NCI-H2029 (cell line): ENCODE measurements at places on chromosomes 1 and 21.

DNA sequence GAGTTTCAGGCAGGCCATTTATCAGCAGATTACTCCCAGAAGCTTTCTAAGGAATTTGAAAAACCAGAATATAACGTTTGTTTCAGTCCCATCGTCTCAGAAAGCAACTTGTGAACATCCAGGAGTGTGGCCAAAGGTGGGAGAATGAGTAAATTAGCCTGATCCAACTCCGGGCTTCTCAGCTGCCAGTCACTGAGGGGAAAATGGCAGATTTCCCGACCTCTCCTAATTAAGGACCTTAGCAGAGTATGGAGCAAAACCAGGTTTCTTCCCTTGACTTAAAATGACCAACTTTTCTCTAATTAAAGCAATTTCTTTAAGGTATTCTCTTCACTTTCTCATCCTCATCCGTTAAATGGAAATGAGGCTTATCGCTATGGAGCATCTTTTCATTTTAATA, 1.0 kb downstream of the CORT start:
- no peak for DNase-seq

DNA sequence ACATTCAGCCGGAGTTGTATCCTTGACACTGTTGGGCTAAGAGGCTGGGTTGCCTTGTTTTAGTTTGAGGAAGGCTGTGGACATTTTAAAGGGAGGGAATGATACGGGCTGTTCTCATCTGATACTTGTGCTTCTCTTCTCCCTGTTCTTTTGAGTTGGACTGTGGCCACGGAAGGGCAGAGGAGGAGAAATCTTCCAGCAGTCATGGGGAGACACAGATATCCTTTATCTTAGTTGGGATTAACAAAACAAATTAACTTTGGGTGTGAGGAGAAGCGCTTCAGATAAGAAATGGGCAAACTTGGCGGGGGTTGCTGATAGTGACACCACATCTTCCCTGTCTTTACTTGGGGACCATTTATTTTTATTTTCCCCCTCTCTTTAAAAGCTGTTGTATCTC, 138.8 kb downstream of the ROR1 start:
- DNase-seq = no peak

DNA sequence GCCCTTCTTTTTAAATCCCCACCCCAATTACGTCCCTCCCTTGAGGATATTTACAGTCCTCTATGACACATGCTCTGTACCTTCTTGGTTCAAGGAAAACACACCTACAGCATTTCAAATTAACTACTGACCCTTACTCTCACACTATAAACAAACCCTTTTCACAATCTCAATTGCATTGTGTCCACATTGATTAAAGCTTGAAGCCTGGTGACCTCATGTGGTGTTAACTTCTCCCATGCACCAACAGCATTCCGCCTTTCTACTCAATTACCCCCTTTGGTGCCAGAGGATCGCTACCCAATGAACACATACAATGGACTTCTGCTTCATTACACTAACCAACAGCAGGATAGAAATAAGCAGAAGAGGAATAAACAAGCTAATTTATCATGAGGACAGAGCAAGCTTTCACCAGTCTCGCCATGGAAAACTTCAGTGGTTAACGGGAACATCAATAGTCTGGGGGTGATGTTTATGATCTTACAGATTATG, 15.2 kb downstream of the WLS start:
- peak; percentile 55 for DNase-seq

GRCh38 chr1:5267603-5268235, 613.3 kb downstream of the AJAP1 start:
- no peak for DNase-seq

DNA sequence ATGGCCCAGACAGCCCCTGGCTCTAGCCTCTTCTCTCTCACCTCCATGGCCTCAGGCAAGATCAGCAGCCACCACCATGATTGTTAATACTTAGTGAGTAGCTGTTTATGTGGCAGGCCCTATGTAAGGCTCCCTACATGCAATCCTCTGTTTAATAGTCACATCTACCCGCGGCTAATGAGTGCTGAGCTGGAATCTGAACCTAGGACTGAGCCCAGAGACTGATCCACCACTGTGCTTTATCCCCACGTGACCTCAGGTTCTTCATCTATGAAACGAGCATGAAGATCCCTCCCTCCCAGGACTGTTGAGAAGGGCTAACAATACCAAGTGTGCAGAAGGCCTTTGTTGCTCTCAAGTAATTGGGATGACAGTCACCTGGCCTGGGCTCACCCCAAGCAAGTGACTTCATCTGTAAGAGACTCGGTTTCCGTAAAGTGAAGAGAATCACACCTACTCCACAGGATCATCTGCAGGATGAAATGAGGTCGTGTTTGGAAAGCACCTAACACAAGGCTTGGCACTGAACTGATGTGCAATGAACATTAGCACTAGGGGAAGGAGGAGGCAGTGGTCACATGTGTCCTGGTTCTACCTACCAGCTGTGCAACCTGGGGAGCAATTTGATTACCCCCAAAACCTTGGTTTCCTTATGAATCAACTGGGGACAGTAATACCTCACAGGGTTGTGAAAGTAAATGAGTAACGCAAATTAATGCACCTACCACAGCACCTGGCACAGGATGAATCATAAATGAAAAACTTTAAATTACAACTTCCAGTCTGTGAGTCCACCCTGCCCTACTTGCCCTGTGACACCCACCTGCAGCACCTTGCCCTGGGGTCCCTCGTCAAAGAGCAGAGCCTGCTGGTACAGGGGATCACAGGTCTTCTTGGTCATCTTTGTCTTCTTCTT, 37.2 kb downstream of the RIMS3 start:
- DNase-seq = no peak

DNA sequence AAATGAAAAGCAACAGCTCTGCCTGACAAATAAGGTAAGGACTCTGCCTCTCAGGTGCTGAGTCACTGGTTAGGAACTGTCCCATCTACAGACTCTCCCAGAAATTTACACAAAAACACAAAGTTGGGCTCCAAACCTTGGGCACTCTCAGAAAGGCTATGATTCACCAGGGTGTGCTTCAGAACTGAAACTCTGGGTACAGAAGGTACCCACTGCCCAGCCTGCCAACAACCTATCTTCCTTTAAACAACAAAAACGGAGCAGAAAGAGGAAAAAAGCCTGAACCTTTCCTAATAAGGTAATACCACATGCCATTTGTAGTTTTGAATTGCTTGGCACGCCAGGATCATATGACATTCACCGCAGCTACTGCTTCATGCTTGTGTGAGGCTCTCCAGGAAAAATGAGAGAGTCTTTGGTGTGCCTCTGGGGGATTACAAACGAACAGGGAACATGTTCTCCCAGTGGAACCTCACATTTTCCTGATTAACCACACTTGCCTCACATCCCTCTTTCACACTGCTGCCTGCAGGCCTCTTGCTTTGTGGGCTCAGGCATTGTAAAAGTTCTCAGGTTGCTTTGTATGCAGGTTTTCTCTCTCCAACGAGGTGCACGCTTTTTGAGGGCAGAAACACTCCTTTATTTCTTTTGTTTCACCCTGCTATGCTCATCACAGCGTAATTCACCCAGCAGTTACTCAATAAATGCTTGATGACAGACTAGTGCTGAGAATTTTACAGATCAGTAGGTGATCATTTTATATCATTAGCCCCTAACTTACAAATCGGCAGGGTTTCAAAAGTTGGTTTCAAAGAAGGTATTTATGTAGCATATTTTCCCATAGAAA, 65.1 kb downstream of the GADD45A start:
- peak; percentile 75 for DNase-seq

GRCh38 chr1:70168283-70168682, 37.1 kb downstream of the LRRC40 start:
- no peak for DNase-seq

DNA sequence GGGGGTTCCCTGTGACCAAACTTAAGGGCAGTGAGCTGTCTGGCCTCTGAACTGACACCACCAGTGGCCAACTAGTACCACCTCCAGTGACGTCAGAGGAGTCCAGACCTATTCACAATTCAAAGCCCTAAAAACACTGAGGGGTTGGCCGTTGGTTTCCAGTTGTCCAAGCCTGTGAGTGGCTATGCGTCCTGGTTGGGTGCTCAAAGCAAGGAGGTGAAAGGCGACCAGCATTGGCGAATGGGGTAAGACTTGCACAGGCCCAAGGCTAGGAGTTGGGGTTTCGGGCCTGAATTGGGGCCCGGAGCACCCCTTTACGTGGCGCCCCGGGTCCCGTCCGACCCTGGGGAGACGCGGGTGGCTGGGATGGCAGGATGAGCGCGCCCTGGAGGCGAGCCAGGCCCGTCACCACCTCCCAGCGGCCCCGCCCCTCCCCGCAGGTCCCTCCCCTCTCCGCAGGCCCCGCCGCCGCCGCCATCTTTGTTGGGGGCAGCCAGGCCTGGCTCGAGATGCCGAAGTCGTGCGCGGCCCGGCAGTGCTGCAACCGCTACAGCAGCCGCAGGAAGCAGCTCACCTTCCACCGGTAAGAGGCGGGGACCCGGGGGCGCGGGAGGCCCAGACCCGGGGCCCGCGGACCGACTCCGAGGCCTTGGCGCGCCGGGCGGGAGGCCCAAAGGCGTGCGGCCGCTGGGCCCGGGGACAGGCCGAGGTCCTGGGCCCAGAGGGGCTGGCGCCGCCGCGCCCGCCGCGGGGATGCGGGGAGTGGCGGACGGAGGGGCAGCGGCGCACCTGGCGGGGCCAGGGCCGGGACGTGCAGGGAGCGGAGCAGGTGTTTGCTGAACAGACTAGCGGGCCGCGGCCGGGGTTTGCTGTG, at the start of gene THAP3:
Gene THAP3 (plus strand): TSS at position 159 of the 874 bp plus-strand sequence. CDS start 351 bp downstream, at position 510.
- DNase-seq = peak; percentile 73

- no peak for DNase-seq
These were observed 7.2 kb upstream of the SLX9 start for GRCh38 chr21:44932408-44933181.

GRCh38 chr1:226563666-226564065, 15.1 kb downstream of the STUM start:
- no peak for DNase-seq

- DNase-seq = no peak
These were observed 73.2 kb downstream of the CD58 start for GRCh38 chr1:116497656-116498055.

DNA sequence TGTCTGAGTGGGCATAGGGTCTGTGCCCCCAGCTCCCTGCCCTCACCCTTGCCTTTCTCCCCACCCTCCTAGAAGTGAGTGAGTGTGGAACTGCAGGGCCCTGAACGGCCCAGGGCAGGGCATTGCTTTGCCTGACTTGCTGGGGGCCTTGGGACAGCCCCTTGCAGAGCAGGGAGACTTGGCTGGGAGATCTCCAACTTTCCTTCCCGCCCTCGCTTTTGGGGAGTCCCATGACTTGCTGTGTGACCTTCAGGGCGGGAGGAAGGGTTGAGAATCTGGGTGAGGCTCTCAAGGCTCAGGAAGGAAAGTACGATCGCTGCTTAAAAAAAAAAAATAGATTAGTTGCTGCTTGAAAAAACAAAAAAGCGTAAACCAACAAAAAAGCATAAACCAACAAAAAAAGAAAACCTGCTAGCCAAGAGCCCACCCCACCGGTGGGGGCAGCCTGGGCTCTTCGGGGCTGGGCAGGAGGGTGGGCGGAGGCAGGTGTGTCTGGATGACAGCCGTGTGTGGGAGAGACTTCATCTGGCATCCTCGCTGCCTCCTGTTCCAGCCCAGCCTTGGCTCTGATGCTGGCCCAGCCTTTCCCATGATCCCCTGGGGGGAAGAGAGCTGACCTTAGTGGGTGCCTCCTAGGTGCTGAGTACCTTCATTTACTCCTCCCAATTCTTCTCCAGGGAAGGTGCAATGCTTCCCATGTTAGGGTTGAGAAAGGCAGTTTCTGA, 6.5 kb downstream of the NBL1 start:
- no peak for DNase-seq

GRCh38 chr1:21574466-21575151, 65.4 kb downstream of the ALPL start:
- no peak for DNase-seq

DNA sequence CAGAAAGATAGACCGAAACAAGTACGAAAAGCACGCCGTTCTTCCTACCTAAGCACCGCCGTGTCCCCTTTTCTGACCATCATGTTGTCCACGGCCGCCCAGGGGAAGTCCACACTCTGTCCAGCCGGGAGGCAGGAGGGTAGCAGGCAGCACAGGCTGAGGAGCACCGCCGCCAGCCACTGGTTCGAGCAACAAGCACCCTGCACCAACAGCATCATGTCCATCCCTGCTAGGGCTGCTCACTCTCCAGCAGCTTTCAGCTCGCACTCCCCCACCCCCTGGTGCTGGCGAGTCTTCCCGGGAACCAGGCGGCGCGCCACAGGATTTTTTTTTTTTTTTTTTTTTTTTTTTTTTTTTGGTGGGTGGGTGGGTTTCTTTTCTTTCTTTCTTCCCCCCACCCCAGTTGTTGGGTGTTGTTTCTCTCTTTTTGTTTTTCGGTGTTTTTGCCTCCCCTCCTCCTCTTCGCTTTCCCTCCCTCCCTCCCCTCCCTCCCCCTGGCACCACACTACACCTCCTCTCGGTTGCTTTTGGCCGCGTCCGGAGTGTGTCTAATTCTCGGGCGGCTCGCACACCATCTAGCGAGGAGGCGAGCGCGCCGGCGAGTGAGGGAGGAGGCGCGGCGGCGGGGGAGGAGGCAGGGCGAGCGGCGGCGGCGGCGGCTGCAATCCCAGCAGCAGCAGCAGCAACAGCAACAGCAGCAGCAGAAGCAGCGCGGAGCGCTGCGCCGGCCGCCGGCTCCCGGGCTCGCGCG, at the start of gene NEGR1:
Gene NEGR1 (minus strand): TSS at position 269 of the 751 bp plus-strand sequence.
- DNase-seq = peak; percentile 91

GRCh38 chr1:231776010-231776756, 149.6 kb downstream of the DISC1 start:
- no peak for DNase-seq

DNA sequence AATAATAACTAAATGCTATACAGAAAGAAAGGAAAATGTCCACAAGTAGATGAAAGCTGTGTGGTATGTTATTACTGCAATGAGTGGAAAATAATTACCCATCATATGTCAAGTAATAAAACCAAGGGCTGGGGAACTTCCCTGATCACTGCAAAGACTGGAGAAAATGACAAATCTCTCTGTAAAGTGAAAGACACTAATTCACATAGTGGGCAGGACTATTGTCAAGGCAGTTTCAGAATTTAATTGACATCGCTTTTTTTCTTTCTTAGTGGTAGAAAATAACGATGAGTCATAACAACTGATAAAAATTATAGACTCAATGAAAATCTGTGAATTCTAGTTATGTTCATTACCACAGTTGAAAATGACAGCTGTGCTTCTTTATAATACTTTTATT, 153.7 kb upstream of the ST6GALNAC5 start:
- DNase-seq = no peak

GRCh38 chr1:24929398-24930259, 447 bp downstream of the RUNX3 start:
- DNase-seq = no peak

DNA sequence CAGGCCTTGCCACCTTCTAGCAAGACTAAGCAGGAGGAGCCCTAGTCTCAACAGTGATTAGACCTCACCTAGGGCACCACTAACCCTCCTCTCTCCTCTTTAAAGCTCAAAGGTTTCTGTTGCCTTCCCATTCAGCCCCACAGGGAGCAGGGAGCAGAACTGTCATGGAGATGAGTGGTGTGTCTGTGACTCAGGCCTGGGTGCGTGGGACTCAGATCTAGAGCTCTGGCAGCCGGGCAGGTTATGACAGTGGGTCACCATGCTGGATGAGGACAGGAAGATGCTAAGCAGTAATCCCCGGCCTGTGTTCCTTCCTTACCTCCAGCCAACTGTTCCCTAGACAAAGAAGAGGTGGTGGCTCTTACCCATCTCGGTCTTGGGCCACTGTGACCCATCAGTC, 60.1 kb upstream of the COA6 start:
- no peak for DNase-seq
